ENCODE measurements at places on chromosomes 3 and 15. TPM values are rescaled to one million over a fixed set of nuclear protein-coding genes. Genes with fewer than 3 reads are reported as not detected.

- DNase-seq, result no peak
These were observed 211.8 kb downstream of the CTNNB1 start for GRCh38 chr3:41411065-41411464.

GRCh38 chr15:69664572-69665571 is 212.3 kb downstream of the RPLP1 start:
- DNase-seq, result no peak

- DNase-seq, result no peak
These were observed 91.0 kb upstream of the CHMP2B start for GRCh38 chr3:87136066-87136596.

GRCh38 chr3:148066802-148067201 is 630.9 kb upstream of the AGTR1 start:
- DNase-seq, result no peak

- no peak for DNase-seq
These were observed 75.3 kb downstream of the TMEM108 start for GRCh38 chr3:133113526-133113925.

DNA sequence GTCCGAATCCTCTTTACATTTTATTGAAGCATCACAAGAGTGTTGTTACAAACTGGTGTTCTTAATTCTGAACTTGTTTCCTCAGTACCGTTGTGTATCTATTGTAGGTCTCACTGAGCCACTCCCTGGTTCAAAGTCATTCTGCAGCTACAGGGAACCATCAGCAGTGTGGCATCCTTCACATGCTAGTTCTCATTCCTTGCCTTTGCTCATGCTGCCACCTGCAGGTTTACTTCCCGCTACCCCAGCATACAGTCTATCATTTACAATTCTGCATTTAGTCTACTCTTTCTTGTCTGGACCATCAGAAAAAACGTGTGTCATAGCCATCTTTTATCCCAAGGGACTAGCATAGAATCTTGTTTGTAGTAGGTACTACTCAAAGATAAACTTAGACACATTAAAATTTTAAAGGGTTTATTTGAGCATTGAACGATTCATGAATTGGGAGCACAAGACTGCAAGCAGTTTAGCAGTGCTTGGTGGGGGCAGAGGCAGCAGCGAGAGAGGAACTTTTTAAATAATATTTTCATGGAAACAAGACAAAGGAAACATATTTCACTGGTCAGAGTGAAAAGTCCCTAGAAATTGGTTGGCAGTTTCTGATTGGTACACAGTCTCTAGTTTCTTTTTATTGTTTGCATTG is 402.1 kb downstream of the CADM2 start:
- no peak for DNase-seq

DNA sequence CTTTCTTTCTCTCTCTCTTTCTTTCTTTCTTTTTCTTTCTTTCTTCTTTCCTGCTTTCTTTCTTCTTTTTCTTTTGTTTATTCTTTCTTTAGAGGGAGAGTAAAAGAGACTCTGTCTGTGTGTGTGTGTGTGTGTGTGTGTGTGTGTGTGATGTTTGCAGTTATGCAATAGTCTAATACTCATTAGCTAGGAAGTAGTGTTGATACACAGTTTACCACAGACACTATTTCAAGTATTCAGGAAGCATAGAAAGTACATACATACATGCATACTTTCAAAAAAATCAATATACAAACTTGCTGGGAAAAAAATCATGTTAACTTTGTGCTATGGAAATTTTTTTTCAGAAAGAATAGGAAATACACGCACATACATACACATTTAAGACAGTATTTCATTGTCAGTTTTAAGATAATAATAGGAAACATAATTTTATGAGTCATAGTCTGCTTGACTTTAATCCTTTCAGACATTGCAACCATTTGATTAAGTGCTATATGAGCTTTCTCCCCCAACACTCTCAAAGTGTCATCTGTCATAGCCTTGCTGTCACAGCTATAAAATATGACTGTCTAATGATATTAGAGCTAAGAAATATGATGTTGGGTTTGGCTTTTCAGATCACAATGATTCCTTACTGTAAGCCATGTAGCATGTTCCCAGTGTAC is 74.9 kb upstream of the EPHA3 start:
- DNase-seq, result no peak

GRCh38 chr15:49718846-49719245 is 98.0 kb downstream of the DTWD1 start:
- no peak for DNase-seq

GRCh38 chr15:75966073-75966472 is 46.2 kb downstream of the NRG4 start:
- DNase-seq, result no peak

- peak; percentile 25 for DNase-seq
These were observed 81.5 kb downstream of the CPN2 start for GRCh38 chr3:194269610-194270145.

DNA sequence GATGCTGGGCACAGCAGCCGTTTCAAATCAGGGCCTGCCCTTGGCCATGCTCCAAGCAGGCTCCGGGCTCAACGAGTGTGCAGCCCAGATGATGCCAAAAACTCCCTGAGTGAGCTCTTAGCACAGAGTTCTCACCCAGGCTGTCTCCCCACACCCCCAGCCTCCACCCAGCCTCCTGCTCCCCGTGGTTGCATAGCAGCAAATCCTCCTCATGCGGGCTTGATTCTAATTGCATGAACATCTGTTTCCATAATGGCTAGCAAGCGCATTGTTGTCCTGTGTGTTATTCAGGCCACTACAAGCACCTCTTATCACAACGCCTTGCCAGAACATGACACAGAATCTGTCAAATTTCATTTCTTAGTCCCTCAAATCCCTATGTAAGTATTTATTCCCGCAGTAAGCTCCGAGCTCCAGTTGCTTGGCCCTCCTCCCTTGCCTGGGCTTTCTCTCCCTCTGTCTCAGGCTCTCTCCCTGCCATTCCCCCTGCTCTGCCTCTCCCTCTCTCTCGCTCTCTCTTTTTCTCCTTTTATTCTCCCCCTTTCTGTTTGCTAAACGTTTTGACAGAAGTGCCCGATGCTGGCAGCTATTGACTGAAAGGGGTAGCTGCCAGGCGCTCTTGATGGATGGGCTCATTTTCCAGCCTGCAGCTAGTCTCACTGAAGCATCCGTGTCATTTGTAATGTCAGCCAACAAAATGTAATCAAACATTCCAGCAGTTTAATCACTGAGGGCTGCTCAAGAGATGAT is 306.5 kb downstream of the IL20RB start:
- DNase-seq, result no peak

DNA sequence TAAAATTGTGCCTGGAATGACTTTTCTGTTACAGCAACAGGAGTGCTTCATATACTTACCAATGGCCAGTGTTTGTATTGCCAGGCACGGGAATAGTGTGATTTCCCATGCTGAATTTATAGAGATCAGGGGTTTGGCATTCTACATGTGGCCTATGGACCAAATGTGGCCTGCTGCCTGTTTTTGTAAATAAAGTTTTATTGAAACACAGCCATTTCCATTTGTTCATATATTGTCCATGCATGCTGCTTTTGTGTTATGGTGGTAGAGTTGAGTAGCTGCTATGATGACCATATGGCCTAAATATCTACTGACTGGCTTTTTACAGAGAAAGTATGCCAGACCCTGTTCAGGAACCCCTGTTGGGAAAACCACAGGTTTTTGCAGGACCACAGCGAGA is 55.6 kb downstream of the SLCO3A1 start:
- DNase-seq, result no peak

GRCh38 chr3:79729096-79729495 is 38.7 kb downstream of the ROBO1 start:
- DNase-seq, result no peak

DNA sequence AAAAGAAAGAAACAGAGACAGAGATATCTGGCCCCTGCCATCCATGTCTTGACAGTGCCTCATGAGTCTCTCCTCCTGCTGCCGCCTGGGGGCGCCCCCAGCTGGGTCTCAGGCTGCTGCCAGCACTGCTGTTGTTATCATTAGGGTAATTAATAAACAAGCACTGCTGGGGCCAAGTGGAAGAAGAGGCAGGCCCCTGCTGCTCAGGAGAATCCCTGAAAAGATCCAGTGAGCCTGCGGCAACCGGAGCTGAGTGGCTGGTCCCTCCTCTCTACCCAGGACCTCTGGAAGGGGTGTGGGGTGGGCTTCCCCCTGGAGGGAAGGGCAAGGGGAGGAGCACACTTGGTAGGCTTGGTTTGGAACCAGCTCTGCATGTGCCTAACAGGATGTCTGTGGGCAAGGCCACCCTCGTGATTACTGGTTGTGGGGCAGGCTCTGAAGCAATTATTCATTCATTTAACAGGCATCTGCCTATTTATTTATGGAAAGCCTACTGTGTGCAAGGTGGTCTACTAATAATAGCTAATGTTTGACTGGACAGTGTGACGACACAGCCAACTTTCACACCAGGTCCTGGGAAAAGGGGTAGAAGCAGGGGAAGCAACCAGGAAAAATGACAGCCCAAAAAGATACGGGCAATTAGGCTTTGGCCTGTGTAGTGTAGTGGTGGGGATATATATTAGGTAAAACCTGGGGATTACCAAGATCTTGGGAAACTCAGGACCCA is 1.2 kb upstream of the TYRO3 start:
- peak; percentile 77 for DNase-seq

DNA sequence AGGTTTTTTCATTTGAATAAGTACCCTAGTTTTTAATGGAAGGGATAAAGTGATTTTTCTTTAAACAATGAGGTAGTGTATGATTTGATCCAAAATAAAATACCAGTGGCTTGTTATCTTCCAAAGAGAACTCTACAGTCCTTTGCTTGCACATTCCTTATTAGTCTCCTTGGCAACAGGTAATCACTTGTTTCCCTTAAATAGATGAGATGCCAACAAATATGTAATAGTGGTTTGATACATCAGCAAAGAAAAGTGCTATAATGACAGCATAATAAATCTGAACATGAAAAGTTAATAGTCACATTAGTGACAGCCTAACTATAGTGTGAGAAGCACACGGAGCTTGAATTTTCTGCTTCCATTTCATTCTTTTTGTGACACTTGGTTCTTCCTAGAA is 360.2 kb downstream of the ZNF385D start:
- no peak for DNase-seq

MINAR1 gene
- 0.16 TPM for polyA plus RNA-seq

GATA2 gene
- polyA plus RNA-seq, result not detected

TRH gene
- not detected for polyA plus RNA-seq

ATP13A5 gene
- polyA plus RNA-seq, result not detected

CPNE9 gene
- polyA plus RNA-seq, result 0.30 TPM

CNTN3 gene
- polyA plus RNA-seq, result not detected
